ENCODE measurements at places on chromosomes 3 and 15.

DNA sequence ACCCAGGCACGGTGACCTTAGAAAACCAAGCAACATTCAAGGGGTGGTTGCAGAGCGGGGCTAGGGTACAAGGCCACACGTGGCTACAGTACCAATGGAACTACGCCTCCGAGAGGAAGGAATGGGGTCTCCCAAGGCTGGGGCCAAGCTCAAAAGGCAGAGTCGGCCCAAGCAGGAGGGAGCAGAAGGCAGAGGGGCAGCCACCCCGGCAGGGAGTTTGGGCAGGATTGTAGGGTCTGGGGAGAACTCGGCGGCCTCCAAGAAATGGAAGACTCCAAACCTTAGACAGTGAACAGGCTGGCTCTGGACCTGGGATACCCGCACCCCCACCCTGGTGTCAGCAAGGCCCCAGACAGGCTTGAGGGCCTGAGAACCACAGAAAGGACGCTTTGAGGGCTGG is 28.7 kb downstream of the ATRIP start:
- DNase-seq, result no peak

DNA sequence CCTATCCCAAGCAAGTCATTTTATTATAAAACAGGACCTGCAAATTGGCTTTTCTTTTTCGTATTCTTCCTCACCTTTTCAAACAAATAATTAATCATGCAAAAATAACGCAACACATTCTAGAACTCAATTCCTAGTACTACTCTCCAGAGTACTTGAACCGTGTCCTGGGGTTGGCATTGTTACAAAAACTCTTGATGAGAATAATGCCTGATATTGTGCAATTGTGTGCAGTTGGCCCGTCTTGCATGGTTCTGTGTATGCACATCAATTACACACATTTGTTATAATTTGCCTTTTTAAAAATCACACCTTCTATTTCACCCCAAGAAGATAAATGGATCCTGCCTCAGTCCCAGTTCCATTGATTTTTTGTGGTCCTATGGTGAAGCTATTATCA is 205.4 kb downstream of the EPHB1 start:
- DNase-seq, result no peak

- no peak for DNase-seq
Observed at GRCh38 chr3:101695779-101696372, 9.4 kb upstream of the RPL24 start.

DNA sequence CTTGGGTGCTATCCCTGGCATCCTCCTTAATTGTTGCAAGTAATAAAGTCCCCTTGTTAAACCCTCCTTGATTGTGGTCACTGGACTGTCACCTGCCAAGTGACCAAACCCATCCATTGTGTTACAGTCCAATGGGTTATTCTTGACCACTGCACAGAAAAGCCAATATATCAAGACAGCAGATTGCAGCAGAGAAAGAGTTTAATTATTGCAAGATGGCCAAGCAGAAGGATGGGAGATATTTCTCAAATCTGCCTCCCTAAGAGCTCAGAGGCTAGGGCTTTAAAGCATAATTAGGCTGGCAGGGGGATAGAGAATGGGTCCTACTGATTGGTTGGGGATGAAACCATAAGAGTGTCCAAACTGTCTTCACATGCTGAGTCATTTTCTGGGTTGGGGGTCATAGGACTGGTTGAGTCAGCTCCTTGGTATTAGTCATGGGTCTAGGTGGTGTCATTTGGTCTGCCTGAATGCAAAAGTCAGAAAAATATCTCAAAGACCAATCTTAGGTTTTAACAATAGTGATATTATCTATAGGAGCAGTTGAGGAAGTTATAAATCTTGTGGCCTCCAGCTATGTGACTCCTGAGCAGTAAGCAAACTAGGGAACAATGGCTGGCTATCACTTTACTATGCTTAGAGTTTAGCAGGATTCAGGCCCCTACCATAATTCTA is 19.1 kb upstream of the XYLB start:
- DNase-seq, result no peak

- DNase-seq, result no peak
Observed at GRCh38 chr3:190552021-190552420, 38.1 kb downstream of the IL1RAP start.

GRCh38 chr15:58521293-58521991 is 89.7 kb downstream of the LIPC start:
- DNase-seq, result no peak

DNA sequence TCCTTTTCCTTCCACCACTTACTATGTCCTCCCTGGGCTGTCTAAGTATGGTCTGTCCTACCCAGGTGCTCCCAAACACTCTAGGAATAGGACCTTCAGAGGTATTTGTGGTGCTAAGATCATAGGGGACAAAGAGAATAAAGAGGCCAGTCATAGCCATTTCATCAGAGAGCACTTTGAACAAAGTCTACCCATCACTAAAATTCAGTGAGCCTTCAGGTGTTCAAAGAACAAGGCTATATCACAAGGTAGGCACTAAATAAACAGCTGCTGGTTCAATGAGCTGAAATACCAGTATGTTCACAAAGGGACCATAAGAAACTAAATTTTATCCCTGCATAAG is 38.8 kb downstream of the NBEAL2 start:
- no peak for DNase-seq

DNA sequence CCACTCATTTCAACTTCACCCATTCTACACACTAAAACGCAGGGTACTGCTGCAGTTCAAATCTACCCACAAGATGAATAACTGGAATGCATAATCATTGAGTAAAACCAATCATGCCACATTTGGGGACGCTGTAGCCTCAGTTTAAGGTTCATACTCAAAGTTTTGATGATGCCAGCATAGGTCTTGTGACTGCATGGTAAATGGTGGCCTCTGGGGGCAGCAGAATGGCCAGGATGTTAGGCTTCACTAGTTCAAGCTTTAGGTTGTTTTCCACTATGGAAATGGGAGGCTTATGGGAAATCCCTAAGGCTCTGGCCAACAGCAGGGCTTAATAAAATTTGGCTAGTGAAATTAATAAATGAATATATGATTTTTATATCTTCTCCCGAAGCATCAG is 104.3 kb upstream of the TSC22D2 start:
- no peak for DNase-seq

DNA sequence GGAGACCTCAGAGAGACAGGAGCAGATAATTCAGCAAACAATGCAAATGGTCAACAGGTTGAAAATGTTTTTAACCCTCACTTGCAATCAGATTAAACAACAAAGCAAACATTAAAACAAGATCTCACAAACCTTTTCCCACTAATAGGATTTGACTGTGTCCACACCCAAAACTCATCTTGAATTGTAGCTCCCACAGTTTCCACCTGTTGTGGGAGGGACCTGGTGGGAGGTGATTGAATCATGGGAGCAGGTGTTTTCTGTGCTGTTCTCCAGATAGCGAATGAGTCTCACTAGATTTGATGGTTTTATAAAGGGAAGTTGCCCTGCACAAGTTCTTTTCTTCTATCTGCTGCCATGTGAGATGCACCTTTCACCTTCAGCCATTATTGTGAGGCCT is 1.3 kb upstream of the LYSMD4 start:
- DNase-seq, result no peak

DNA sequence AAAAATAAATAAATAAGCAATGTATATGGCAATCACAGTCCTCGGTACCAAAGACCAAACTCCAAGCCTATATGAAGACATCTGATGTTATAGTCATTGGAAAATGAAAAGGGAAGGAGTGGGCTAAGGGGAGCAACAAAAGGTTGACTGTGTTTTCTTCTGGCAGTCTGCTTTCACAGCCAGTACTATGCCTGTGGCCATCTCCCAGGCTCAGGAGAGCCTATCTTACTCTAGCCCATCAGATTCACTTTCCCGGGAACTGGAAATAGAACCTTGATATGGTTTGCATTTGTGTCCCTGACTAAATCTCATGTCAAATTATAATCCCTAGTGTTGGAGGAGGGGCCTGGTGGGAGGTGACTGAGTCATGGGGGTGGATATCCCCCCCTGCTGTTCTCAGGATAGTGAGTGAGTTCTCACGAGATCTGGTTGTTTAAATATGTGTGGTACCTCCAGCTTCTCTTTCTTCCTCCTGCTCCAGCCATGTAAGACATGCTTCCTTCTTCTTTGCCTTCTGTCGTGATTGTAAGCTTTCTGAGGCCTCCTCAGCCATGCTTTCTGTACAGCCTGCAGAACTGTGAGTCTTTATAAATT is 105.3 kb downstream of the PLCH1 start:
- DNase-seq, result no peak

GRCh38 chr3:141064255-141064926 is 13.2 kb downstream of the SPSB4 start:
- DNase-seq, result no peak

DNA sequence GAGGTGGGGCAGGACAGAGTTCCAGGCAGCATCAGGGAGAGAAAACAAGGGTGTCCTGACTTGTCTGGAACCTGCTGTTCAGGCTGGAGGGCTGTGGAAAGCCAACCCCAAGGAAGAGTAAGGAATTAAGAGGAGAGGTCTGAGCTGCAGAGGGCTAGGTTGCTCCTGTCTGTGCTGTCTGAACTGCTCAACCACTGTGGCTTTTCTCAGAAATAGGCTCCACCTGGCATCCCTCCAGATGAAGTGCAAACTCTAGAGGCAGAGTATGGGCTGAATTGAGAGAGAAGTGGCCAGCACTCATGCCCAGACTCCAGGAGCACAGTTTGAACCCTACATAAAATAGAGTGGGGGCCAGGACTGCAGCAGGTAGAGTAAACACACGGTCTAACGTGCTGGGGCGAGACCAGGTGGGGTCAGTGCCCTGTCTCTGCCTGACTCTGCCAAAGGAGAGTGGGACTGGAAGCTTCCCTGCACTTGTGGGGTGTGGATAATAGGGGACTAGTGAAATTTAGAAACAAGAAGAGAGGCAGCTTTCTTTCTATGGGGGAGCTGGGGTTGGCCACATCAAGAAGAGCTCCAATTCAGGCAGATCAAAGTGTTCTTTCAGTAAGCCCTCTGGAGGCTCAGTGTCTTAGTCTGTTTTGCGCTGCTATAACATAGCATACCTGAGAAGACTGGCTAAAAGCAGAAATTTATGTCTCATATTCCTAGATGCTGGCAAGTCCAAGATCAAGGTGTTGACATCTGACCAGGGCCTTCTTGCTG is 28.0 kb upstream of the MNS1 start:
- no peak for DNase-seq

DNA sequence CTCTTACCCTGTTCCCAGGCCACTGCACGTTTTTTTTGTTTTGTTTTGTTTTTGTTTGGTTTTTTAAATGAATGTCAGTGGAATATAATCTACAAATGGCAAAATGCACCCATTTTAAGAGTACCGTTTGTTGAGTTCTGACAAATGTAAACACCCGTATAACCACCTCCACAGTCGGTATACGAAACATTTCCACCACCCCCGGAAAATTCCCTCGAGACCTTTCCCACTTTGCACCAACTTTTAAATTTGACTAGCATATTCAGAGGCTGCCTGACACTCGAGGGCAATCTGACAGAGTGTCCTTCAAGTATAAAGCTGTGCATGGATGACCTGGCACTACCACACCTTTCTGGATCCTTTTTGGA is 613 bp upstream of the ARHGEF3 start:
- DNase-seq, result no peak

DNA sequence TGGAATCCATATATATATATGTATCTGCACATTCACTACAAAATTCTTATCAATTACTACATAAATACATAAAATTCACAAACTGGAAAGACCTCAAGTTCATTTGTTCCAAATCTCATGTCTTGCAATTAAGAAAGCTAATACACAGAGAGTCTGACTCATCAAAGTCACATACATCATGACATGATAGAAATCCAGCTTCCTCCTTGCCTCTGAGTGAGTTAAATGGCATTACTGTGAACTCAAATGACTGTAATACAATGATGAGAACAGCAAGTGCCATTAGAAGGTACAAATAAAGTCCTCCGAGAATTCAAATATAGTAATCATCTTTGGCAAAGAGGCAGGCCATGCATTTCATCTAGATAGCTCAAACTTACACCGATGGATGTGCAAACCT is 55.1 kb upstream of the AGTR1 start:
- no peak for DNase-seq

- peak; percentile 18 for DNase-seq
Observed at GRCh38 chr15:38072348-38073177, 138.1 kb downstream of the TMCO5A start.

All from stimulated activated CD4-positive, alpha-beta T cell treated with anti-CD3 and anti-CD28 coated beads, Interleukin-1b, Interleukin-23, amount 100 ng/mL, for 48 hours (primary cell).